ENCODE measurements at places on chromosomes 3 and 15. TPM values are rescaled to one million over a fixed set of nuclear protein-coding genes. Genes with fewer than 3 reads are reported as not detected.

EBLN2 gene
- total RNA-seq = 1.7 TPM

COLQ gene
- total RNA-seq = 0.14 TPM

MORC1 gene
- total RNA-seq = not detected

DNA sequence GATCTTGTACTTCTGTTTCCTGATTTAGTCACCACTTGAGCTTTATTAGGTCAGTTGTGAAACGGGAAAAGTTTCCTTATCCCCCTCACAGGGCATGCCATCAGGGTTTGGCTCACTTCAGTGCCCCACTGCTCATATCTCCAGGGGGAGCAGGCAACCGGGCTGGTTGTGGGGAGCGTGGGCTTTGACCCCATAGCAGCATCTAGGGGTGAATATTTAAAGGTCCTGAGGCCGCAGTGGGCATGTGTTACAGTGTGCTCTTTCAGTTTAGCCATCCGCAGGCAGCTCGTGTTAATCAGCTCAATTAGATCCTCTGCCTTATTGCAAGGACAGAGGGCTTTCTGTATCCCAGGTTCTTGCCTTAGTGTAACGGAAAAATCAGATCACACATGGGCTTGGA, 71.9 kb downstream of the MRPL46 start:
- DNase-seq = no peak

CCK gene
- total RNA-seq = not detected

DNA sequence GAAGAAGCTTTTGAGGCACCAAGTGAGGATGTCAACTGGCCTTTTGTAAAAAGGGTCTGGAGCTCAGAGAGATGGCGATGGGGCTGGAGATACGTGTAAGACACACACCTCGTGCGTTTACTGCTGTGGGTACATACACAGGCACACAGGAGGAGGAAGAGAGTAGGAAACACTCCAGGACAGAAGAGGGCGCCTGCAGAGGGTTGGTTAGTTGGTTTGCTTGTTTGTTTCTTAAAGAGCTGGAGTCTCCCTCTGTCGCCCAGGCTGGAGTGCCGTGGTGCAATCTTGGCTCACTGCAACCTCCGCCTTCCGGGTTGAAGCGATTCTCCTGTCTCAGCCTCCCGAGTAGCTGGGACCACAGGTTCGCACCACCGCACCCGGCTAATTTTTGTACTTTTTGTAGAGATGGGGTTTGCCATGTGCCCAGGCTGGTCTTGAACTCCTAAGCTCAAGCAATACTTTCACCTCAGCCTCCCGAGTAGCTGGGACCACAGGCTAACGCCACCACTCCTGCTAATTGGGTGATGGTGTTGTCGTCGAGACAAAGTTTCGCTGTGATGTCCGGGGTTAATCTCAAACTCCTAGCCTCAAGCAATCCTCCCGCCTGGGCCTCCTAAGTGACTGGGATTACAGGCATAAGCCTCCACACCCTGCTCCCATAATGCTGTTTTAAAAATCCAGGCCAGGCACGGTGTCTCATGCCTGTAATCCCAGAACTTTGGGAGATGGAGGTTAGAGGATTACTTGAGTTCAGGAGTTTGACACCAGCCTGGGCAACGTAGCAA, 1.3 kb upstream of the PRR20G start:
- DNase-seq = no peak

- no peak for DNase-seq
These were observed 17.5 kb upstream of the KCTD6 start for GRCh38 chr3:58474348-58474911.

SCN10A gene
- not detected for total RNA-seq

HERC2 gene
- 22.7 TPM for total RNA-seq

PRTG gene
- total RNA-seq = 10.1 TPM

CCR1 gene
- total RNA-seq = not detected

- no peak for DNase-seq
These were observed 30.6 kb upstream of the CDV3 start for GRCh38 chr3:133542871-133543270.

- DNase-seq = no peak
These were observed 11.0 kb downstream of the POMGNT2 start for GRCh38 chr3:43094851-43095250.

- DNase-seq = no peak
These were observed 192.4 kb upstream of the IL12A start for GRCh38 chr3:159796226-159796625.

DNA sequence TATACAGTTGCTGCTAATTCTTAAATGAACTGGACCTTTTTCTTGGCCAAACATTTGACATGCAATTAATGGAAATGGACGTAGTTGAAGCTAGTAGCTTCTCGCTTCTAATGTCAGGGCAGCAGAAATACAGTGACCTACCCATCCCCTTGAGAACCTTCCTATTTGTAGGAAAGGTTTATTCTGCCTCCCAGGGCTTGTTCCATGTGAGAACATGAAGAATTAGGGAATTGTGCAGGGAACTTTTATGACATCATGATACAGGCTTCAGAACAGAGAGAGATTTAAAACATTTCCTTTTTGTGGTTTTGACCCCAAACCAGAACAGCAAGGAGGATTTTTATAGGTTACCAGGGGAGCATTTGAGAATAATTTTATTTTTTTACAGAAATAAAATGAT, 406.6 kb upstream of the PPP2R3A start:
- no peak for DNase-seq

GRCh38 chr15:100714749-100715342, 112.5 kb downstream of the ASB7 start:
- DNase-seq = no peak

- DNase-seq = no peak
These were observed 377.0 kb downstream of the FOXP1 start for GRCh38 chr3:71206305-71207165.

All from epithelial cell of proximal tubule (primary cell).